ENCODE measurements at places on chromosomes 5 and 9.
A peak's percentile ranks its signal among the peaks of the same experiment; 100 is the strongest.

DNA sequence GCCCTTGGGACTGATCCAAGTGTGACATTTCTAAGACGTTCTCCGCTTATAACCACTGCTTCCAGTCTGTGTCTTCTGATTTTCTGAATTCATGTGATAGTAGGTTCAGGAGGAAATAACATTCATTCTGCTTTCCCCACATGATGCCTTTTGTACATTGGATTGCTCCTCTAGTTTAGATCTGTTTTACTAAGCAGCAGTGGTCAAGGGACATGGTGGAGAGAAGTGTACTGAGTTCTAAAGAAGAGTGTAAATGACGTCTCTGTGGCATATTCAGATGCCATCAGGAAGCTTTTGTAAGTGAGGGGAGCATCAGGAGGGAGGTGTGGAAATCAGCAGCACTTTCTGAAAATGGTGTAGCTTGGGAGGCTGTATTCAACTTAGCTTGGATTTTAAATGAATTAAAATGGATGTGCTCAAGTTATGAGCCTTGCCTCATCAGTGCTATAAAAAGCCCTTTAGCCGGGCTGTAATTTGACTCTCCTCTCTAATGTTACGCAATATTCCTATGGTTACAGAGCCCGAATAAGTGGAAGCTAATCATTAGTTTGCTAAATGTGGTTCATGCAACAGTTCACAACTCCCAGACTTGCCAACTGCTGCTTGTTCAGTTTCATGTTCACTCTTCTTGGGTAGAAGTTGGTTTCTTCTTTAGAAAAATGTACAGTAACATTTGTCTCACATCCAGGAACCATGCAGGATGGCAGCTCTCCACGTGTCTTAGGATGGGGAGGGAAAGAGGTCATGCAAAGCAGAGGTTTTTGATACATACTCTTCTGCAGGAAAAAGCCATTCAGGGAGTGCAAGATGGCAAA is 281.3 kb downstream of the ARHGAP26 start:
- no peaks in the 10 kb centered on the region for H3K36me3 ChIP-seq
- no peak overlapping the region for H3K4me3 ChIP-seq
- no peak overlapping the region for H3K27ac ChIP-seq
- peaks cover 7% of the 10 kb centered on the region for H3K4me1 ChIP-seq
- H3K27me3 ChIP-seq: no peaks in the 10 kb centered on the region
- DNase-seq: no peak

- H3K4me3 ChIP-seq: no peak overlapping the region
- H3K27ac ChIP-seq: no peak overlapping the region
- no peaks in the 10 kb centered on the region for H3K36me3 ChIP-seq
- H3K27me3 ChIP-seq: no peaks in the 10 kb centered on the region
These were observed 408.0 kb downstream of the EBF1 start for GRCh38 chr5:158691631-158692255.

- H3K36me3 ChIP-seq: no peaks in the 10 kb centered on the region
- H3K27me3 ChIP-seq: no peaks in the 10 kb centered on the region
- H3K4me3 ChIP-seq: no peak overlapping the region
These were observed 170.4 kb upstream of the CDH6 start for GRCh38 chr5:31023105-31023504.

GRCh38 chr5:2201011-2201410 is 318.3 kb upstream of the IRX4 start:
- no peak overlapping the region for H3K4me3 ChIP-seq
- H3K4me1 ChIP-seq: peaks cover 9% of the 10 kb centered on the region
- H3K27ac ChIP-seq: no peak overlapping the region
- no peaks in the 10 kb centered on the region for H3K36me3 ChIP-seq
- no peak for DNase-seq

- H3K4me3 ChIP-seq: no peak overlapping the region
- no peaks in the 10 kb centered on the region for H3K27me3 ChIP-seq
- no peak overlapping the region for H3K27ac ChIP-seq
- H3K4me1 ChIP-seq: peaks cover 15% of the 10 kb centered on the region
- H3K36me3 ChIP-seq: no peaks in the 10 kb centered on the region
These were observed 89.7 kb downstream of the ELAVL2 start for GRCh38 chr9:23736293-23736692.

- H3K36me3 ChIP-seq: no peaks in the 10 kb centered on the region
- no peaks in the 10 kb centered on the region for H3K27me3 ChIP-seq
- DNase-seq: no peak
- no peaks in the 10 kb centered on the region for H3K4me1 ChIP-seq
- no peak overlapping the region for H3K27ac ChIP-seq
- H3K4me3 ChIP-seq: no peak overlapping the region
These were observed 10.7 kb downstream of the IL4 start for GRCh38 chr5:132684491-132684890.

DNA sequence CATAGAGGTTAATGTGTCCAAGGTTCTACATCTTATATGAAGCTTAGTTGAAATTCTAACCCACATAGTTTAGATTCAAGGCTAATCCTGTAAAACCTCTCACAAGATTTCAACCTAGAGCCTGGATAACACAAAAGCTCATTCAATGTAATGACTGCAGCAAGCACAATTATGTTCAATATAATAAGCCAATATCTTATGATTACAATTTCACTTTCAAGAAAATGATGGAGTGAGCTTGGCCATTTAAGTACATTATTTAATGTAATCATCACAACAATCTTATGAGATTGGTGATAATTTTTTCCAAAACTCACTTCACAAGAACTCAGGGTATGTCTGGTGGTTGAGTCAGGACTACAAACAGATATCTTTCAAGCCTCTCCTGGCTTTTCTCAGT is 1140.8 kb upstream of the WWC1 start:
- no peak for DNase-seq
- H3K27me3 ChIP-seq: no peaks in the 10 kb centered on the region
- no peaks in the 10 kb centered on the region for H3K4me1 ChIP-seq

DNA sequence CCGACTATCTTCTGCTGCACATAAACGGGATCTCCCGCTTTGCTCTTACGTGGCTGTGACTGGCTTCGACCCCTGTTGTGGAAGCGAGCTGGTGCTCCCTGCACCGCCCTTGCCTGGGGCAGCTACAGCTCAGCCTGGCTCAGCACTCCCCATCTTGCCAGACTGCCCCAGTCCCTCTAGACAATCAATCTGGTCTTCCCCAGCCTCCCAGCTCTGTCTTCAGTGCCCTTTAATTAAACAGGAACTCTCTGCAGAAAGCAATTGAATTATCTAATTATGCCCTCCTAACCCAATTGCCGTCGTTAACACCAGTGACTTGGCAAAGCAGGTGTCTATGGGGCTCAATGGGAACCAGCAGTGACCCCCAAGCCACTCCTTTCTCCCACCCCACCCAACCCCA is 18.9 kb upstream of the NTNG2 start:
- no peaks in the 10 kb centered on the region for H3K36me3 ChIP-seq
- DNase-seq: no peak
- H3K4me1 ChIP-seq: no peaks in the 10 kb centered on the region
- no peak overlapping the region for H3K4me3 ChIP-seq
- no peaks in the 10 kb centered on the region for H3K27me3 ChIP-seq
- no peak overlapping the region for H3K27ac ChIP-seq

DNA sequence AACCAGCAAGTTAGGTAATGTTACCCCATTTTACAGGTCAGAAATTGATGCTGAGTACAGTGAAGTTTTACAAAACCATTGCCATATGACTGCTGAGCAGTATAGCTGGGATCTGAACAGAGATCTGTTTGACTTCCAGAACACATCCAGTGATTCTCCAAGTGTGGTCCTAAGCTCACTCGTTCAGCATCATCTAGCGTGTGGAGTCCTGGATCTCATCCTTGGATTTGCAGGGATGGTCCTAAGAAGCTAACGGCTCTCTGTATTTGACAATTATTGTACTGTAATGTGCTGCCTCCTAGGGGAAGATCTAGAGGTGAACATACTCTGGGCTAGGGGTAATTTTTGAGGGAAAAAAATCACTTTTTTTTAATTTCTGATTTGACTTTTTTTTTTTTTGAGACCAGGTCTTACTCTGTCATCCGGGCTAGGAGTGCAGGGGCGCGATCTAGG is 1.4 kb downstream of the SLC26A2 start:
- DNase-seq: no peak
- no peak overlapping the region for H3K4me3 ChIP-seq
- no peak overlapping the region for H3K27ac ChIP-seq
- no peaks in the 10 kb centered on the region for H3K36me3 ChIP-seq
- H3K4me1 ChIP-seq: peaks cover 6% of the 10 kb centered on the region

DNA sequence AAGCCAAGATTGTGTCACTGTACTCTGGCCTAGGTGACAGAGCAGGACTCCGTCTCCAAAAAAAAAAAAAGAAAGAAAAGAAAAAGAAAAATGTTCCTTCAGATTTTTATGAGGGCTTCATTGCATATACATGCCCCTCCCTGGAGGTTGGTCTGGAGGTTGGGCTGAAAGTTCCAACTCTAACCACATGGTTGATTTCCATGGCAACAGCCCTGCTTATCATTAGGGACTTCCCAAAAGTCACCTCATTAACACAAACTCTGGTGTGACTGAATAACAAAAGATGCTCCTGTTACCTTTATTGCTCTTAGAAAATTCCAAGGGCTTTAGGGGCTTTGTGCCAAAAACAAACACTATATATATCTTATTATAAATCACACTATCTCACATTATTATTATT is 113.8 kb downstream of the TMC1 start:
- H3K4me1 ChIP-seq: peaks cover 2% of the 10 kb centered on the region
- H3K27ac ChIP-seq: no peak overlapping the region
- no peaks in the 10 kb centered on the region for H3K36me3 ChIP-seq
- H3K4me3 ChIP-seq: no peak overlapping the region
- no peaks in the 10 kb centered on the region for H3K27me3 ChIP-seq
- DNase-seq: no peak

GRCh38 chr5:149666212-149666852 is 63.8 kb upstream of the PPARGC1B start:
- no peaks in the 10 kb centered on the region for H3K36me3 ChIP-seq
- DNase-seq: no peak
- no peak overlapping the region for H3K27ac ChIP-seq
- H3K4me1 ChIP-seq: no peaks in the 10 kb centered on the region
- no peak overlapping the region for H3K4me3 ChIP-seq

DNA sequence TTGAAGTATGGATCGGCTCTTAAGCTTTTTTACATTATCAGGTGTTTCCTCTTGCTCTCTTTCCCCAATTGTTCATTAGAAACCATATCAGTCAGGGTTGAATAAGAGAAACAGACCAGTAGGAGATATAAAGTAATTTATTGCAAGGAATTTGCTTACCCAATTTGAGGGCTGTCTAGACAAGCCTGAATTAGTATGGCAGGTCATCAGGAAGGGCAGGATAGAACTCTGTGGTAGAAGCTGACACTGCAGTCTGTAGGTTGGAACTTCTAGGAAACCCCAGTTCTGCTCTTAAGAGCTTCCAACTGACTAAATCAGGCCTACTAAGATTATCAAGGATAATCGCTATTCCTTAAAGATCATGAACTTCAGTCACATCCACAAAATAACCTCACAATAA is 24.3 kb downstream of the ISOC1 start:
- H3K36me3 ChIP-seq: no peaks in the 10 kb centered on the region
- H3K27me3 ChIP-seq: no peaks in the 10 kb centered on the region
- no peak overlapping the region for H3K27ac ChIP-seq
- no peak for DNase-seq
- H3K4me3 ChIP-seq: no peak overlapping the region
- no peaks in the 10 kb centered on the region for H3K4me1 ChIP-seq

GRCh38 chr5:132456987-132457361 is 33.6 kb downstream of the IRF1 start:
- no peak overlapping the region for H3K4me3 ChIP-seq
- no peak overlapping the region for H3K27ac ChIP-seq
- DNase-seq: no peak
- H3K27me3 ChIP-seq: no peaks in the 10 kb centered on the region
- H3K36me3 ChIP-seq: no peaks in the 10 kb centered on the region
- H3K4me1 ChIP-seq: peaks cover 6% of the 10 kb centered on the region

GRCh38 chr9:85344901-85345300 is 396.9 kb downstream of the AGTPBP1 start:
- H3K27me3 ChIP-seq: no peaks in the 10 kb centered on the region
- no peak for DNase-seq
- H3K4me3 ChIP-seq: no peak overlapping the region
- no peaks in the 10 kb centered on the region for H3K4me1 ChIP-seq

DNA sequence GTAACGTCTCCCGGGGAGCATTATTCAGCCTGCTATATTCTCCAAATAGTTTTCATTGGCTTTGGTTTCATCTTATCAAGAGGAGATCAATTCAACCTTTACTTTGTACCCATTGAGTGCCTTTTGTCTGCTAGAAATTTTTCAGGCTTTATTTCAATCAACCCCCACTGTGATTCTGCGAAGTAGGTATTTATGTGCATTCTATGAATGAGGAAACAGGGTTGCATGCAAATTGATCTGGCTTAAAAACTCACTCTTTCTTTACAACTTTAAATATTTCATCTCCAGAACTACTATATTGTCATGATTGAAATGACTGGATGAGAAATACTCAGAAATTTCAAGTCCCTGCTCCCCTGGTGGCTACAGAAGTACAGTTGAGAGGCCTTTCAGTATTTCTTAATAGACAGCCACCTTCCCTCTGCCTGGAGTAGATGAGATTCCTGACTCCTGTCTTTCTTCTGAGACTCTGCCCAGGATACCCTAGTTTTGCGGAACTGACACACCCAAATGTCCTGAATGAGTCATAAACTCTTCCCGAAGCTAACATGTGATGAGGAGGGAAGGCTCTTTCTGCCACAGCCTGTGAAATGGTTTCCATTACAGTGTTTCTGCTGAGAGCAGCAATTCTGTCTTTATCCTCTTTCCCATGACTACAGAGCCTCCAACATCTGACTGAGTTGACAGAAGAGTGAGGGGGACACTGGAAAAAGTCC is 52.6 kb upstream of the TNC start:
- H3K4me3 ChIP-seq: no peak overlapping the region
- H3K27me3 ChIP-seq: no peaks in the 10 kb centered on the region
- H3K4me1 ChIP-seq: peaks cover 1% of the 10 kb centered on the region
- H3K36me3 ChIP-seq: no peaks in the 10 kb centered on the region

- no peaks in the 10 kb centered on the region for H3K36me3 ChIP-seq
- peak; percentile 15 for DNase-seq
- H3K4me1 ChIP-seq: peaks cover 5% of the 10 kb centered on the region
These were observed 268.2 kb upstream of the TAS2R1 start for GRCh38 chr5:9898319-9898718.

GRCh38 chr9:135797507-135798262 is 95.7 kb downstream of the KCNT1 start:
- H3K4me3 ChIP-seq: no peak overlapping the region
- H3K36me3 ChIP-seq: no peaks in the 10 kb centered on the region
- no peaks in the 10 kb centered on the region for H3K27me3 ChIP-seq
- no peak overlapping the region for H3K27ac ChIP-seq

- H3K27me3 ChIP-seq: peaks cover 6% of the 10 kb centered on the region
- no peaks in the 10 kb centered on the region for H3K36me3 ChIP-seq
- H3K27ac ChIP-seq: no peak overlapping the region
- no peak for DNase-seq
These were observed 22.4 kb downstream of the GLRA1 start for GRCh38 chr5:151902215-151902614.

GRCh38 chr9:24245988-24246387 is 299.7 kb downstream of the IZUMO3 start:
- H3K27ac ChIP-seq: no peak overlapping the region
- H3K36me3 ChIP-seq: no peaks in the 10 kb centered on the region
- no peak overlapping the region for H3K4me3 ChIP-seq
- DNase-seq: no peak
- no peaks in the 10 kb centered on the region for H3K4me1 ChIP-seq

- DNase-seq: no peak
- H3K36me3 ChIP-seq: no peaks in the 10 kb centered on the region
- no peaks in the 10 kb centered on the region for H3K4me1 ChIP-seq
- H3K27ac ChIP-seq: no peak overlapping the region
- H3K4me3 ChIP-seq: no peak overlapping the region
- H3K27me3 ChIP-seq: no peaks in the 10 kb centered on the region
These were observed 10.4 kb upstream of the ZNF354B start for GRCh38 chr5:178849316-178849715.

GRCh38 chr9:18398038-18398437 is 75.9 kb upstream of the ADAMTSL1 start:
- no peak for DNase-seq
- no peaks in the 10 kb centered on the region for H3K27me3 ChIP-seq
- no peaks in the 10 kb centered on the region for H3K36me3 ChIP-seq
- H3K4me3 ChIP-seq: no peak overlapping the region
- no peaks in the 10 kb centered on the region for H3K4me1 ChIP-seq

All from neuronal stem cell (in vitro differentiated cells).